ENCODE measurements at places on chromosomes 3 and 15.
A peak's percentile ranks its signal among the peaks of the same experiment; 100 is the strongest.

- no peak for DNase-seq
These were observed 244.2 kb downstream of the WNT5A start for GRCh38 chr3:55242921-55243320.

DNA sequence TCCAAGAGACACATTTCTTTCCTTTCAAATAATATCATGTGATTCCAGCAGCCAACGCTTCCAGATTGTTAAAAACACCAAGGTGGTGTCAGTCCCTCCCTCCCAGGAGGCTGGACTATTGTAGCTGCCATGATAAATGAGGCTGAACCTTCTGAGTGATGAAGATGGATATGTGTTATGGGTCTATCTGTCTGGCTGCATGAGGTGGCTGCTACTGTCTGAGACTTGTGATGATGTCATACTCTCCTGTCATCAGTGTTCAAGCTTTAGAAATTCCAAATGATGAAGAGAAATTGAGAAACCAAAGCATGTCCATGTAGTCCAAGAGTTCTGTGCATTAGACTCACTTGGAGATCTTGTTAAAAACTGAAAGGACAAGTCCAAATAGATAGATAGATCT lies 683.0 kb downstream of the NTRK3 start:
- no peak for DNase-seq

DNA sequence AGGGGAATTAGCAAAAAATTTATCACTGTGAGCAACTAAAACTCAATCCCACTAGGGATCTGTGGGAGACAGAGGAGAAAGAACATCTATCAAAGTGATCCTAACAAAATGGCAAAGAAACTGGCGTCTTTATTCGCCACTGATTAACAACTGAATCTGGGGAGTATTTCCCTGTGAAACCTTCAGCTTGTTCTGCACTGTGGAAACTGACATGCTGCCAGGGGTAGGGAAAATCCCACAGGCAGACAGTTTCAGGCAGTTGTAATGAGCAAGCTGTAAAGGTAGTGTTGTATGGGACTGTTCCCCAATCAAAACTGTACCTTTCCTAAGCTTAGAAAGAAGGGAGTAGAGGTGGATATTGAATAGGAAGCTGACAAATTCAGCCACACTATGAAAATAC lies 611.7 kb downstream of the VGLL3 start:
- DNase-seq = no peak

DNA sequence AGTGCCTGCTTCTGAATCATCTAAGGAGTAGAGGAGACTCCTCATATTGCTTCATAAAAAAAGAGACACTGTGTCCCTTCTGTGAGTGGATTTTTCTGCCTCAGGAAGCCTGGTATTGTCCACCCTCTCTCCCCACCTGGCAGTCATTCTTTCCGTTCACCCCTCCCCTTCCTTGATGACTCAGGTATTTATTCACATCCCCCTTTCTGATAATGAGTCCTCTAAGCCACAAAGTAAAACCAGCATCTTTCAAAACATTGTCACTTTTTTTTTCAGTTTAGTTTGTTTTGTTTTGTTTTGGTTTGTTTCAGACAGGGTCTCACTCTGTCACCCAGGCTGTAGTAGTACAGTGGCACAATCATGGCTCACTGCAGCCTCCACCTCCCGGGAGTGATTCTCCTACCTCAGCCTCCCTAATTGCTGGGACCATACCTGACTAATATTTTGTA lies 65.2 kb upstream of the UBE2E1 start:
- DNase-seq = peak; percentile 53

GRCh38 chr15:69830430-69830829 lies 267.3 kb downstream of the TLE3 start:
- no peak for DNase-seq

DNA sequence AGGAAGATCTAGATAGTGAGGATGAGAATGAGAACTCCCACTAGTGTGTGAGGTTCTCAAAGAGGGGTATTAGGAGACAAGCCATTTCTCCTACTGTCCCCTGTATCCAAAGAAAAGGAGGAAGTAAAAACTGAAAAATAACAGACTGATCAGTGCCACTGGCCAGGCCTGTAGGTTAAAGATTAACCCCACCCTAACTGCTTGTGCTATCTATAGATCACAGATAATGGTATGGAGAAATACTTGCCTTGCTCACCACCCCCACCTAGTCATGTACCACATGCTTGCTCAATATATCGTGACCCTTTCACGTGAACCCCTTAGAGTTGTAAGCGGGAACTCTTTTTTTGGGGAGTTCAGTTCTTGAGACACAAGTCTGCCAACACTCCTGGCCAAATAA lies 519.7 kb upstream of the FRG2C start:
- no peak for DNase-seq

DNA sequence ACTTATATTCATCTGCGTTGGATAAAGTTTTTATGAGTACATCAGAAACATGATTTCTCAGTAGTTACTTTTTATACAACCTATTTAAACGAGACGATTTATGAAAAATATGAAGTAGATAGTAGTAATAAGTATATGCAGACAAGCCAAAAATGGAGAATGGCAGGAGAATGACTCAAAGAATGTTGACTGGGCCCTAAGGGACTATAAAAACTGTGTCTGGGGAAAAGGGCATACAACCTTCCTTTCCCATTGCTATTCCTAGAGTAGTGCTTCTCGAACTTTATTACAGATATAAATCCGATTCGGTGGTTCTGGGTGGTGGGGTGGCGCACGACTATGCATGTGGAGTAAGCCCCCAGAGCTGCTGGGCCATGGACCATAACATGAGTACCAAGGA lies 558.5 kb downstream of the FOXP1 start:
- no peak for DNase-seq

DNA sequence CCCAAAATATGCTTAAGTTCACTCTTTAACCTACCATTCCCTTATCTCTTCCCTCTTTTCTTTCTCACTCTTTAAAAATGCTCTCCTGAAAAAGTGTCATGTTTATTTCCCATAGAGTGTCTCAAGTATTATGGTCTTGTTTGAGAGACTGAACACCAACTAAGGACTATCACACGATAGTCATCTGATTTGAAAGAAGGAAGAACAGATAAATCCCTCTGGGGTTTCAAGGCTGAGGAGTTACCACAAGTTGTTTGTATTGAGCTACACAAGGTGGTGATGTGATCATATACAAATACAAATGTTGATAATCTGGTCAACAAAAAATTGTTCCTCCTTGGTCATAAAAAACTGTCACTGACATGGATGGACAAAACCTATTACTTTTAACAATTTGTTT lies 13.8 kb downstream of the MEIS2 start:
- DNase-seq = no peak

GRCh38 chr3:9935966-9936510 lies 2.4 kb downstream of the CRELD1 start:
- no peak for DNase-seq

DNA sequence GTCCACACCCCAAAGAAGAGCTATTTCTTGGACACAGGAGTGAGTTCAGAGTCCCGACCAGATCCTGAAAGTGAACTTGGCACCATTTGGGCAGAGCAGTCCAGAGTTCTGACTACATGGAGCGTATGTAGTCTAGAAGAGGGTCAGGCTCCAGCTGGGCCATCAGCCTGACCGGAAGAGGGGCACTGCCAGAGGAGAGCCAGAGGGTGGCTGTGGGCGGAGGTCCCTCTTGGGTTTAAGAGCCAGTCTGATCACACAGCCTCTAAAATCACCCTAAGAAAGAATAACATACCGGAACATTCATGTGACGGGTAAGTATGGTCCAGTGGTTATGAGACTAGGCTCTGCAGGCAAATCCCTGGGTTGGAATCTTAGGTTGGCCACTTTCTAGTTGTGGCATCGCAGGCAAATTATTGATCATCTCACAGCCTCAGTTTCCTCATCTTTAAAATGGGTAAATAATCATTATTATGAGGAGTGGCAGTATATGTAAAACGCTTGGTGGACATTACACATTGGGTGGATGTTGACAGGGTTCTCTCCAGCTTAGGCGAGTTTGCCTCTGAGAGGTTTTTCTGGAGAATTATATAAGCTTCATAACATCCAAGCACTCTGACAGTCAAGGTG lies 2.1 kb upstream of the RAP2B start:
- DNase-seq = no peak

- no peak for DNase-seq
These were observed 12.6 kb downstream of the CCR5 start for GRCh38 chr3:46383211-46383950.

GRCh38 chr3:53921296-53921695 lies 29.6 kb upstream of the SELENOK start:
- peak; percentile 3 for DNase-seq

GRCh38 chr15:61091289-61091616 lies 137.8 kb downstream of the RORA start:
- DNase-seq = no peak

DNA sequence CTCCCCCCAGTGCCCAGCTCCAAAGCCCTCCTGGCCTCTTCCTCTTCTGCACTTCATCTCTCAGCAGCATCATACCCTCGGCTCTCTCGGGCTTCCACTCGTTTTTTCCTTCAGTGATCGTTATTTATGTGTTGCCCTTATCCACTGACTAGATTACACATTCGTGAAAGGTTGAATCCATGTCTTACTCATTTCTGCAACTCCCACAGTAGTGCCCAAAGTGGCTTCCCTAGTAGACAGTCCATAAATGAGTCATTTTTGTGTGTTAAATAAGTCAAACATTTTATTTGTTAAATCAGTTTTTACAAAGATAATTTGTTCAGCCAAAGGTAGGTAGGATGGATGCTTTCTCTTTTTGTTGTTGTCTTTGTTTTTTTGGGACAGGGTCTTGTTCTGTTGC lies 87.4 kb downstream of the CRTC3 start:
- no peak for DNase-seq

GRCh38 chr3:73502609-73503583 lies 121.8 kb downstream of the PDZRN3 start:
- DNase-seq = peak; percentile 61

- no peak for DNase-seq
These were observed 184.0 kb upstream of the TMC3 start for GRCh38 chr15:81558056-81558455.

- no peak for DNase-seq
These were observed 61.3 kb downstream of the CORO2B start for GRCh38 chr15:68639926-68640600.

GRCh38 chr3:37902674-37903073 lies 41.0 kb downstream of the CTDSPL start:
- DNase-seq = no peak

- DNase-seq = peak; percentile 31
These were observed 121.1 kb downstream of the ZNF621 start for GRCh38 chr3:40645883-40646282.

DNA sequence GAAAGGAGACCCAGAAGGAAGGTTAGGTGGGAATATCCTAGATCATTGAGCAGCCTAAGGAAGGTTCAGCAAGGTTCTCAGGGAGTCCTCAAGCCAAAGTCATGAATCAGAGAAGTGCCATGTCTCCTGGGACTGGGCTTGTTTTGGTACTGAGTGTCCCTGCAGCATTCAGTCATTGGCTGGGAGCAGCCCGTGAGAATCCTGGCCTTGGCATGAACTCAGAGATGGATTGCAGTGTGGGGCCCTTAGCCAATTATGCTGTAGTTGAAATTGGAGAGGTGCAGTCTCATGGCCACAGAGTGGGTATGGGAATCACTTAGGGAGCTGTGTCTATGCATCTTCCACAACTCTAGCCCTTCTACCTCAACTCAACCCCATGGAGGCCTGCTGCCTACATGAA lies 17.0 kb upstream of the PPM1L start:
- no peak for DNase-seq

- DNase-seq = no peak
These were observed 135.7 kb downstream of the LRIG1 start for GRCh38 chr3:66365080-66365479.

DNA sequence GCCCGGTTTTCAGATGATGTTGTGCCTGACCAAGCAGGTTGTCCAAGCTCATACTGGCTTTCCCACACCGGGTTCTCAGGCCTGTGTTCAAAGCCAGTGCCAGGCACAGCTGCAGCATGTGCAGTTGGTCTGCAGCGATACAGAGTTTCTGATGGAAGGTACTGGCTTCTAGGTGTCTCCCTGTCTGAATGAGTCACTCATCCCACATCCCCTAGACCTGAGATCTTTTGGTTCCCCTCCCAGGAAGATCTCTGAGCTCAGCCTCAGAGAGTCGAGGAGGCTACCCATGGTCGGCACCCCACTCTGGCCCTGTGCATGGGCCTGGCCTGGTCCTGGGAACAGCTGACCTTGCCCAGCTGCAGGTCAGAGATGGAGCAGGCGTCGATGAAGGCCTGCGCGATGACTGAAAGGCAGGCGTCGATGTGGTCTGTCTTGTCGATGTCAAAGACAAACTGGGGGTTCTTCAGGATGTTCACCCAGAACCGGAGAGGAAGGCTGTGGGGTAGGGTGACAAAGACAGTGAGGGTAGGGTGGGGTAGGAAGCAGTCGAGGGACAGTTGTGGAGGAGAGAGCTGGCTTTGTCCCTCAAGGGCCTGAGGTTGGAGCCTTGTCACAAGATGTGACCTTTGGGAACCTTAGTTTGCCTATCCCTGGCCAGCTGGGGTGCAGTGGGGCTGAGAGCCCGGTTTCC lies 15.3 kb downstream of the H1-8 start:
- DNase-seq = no peak
